H7 (cell line): ENCODE measurements at places on chromosomes 5 and 9.

DNA sequence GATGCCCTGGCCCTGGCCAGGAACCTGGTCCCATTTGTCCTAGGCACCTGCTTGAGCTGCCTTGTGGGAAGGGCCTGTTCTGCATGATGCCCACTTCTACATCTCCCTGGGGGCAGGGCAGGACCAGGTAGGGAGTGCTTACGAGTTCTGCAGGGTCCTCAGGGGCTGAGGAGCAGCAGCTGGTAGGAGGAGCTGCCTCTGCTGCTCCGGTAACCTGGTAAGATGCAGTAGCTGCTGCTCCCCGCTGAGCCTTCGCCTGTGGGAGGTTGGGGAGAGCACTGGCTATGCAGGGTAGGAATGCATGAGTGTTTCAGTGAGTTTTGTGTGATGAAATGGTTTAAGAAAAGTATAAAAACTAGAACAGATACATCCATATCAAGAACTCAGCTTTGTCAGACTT, 13.6 kb downstream of the LRRC8A start:
- peak; percentile 80 for DNase-seq

GRCh38 chr9:4196376-4196775, 103.5 kb downstream of the GLIS3 start:
- DNase-seq: no peak

- DNase-seq: no peak
Measured at GRCh38 chr5:116442095-116442534, 132.5 kb downstream of the SEMA6A start.

DNA sequence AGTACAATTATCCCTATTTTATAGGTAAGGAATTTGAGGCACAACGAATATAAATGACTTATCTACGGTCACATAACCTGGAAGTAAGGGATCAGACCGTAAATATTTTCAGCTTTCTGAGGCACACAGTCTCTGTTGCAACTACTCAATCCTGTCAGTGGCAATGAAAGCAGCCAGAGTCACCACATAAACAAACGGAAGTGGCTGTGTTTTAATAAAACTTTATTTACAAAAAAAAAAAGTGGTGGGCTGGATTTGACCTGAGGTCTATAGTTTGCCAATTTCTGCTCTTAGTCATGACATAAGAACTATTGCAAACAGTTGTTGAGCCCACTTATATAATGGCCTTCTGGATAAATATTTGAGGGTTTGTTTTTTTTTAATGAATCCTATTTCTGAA, 29.6 kb downstream of the ZNF366 start:
- no peak for DNase-seq

DNA sequence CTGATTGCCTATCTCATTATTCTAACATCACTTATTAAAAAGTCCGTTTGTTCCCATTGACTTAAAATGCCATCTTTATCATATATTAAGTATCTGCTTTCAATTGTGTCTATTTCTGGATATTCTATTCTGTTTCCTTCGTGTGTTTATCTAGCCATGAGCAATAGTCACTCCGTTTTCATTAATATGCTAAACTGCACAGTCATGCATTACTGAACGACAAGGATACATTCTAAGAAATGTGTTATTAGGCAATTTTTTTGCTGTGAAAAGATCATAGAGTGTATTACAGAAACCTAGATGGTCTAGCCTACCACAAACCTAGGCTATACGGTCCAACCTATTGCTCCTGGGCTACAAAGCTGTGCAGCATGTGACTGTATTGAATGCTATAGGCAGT, 482.9 kb downstream of the IRX1 start:
- DNase-seq: no peak

- DNase-seq: no peak
Measured at GRCh38 chr5:59722874-59723273, 170.7 kb downstream of the PDE4D start.

GRCh38 chr5:142186857-142187594, 78.4 kb downstream of the NDFIP1 start:
- DNase-seq: peak; percentile 55

- no peak for DNase-seq
Measured at GRCh38 chr9:15137658-15138356, 169.2 kb downstream of the TTC39B start.

DNA sequence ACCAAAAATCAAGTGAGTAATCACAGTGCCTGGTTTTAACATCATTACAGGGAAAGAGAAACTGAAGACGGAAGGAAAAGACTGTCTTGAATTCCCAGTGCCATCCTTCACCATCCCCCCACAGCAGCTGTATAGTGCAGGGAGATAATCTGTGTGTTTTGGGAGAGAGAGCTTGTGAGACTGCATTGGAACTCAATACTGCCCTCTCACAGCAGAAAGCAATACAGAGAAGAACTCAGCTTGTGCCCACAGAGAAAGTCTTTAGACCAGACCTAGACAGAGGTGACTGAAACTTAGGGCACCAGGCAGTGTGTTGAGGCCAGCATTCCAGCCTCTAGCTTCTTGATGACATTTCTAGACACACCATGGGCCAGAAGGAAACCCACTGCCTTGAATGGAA, 754.7 kb upstream of the CDH6 start:
- peak; percentile 1 for DNase-seq

DNA sequence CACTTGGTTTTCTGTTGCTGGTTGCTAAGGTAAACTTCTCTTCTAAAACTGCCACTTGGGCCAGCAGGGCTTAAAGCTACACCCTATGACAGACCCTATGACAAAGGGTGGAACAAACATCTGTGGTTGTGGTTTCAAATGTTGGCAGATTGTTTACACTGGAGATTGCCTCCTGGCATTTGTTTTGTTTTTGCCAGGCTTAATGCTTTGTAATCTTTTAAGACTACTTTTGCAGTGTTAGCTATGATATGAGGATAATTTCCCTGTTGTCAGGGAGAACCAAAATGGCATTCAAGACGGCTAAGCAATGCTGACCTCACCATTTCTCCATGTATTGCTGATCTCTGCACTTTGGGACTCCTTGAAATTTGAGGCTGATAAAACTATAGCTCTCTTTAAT, 50.3 kb downstream of the MAMDC2 start:
- no peak for DNase-seq

DNA sequence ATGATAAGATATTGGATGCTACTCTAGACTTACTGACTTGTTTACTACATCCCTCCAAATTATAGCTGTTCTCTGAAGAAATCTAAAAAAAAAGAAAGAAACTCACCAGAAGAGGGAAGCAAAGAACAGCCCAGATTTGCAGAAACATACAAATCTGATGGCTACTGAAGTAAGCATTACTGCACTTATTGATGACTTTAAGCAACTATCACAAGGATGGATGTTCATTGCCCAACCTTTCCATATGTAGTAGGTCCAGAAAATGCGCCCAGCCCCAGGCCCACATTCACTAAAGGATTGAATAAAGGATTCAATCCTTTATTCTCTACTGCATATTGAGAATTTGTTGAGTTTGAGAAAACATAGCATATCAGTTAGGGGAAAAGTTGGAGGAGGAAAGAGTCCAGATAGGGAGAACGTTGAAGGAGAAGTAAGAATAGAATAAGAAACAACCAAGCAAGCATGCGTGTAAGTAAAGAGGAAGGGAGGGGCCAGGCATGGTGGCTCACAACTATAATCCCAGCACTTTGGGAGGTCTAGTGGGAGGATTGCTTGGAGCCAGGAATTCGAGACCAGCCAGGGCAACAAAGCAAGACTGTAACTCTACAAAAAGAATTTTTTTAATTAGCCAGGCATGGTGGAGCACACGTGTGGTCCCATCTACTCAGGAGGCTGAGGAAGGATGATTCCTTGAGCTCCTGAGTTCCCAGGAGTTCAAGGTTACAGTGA, 33.8 kb upstream of the DTWD2 start:
- peak; percentile 32 for DNase-seq

GRCh38 chr9:127528422-127529251, 77.3 kb downstream of the LRSAM1 start:
- peak; percentile 88 for DNase-seq

DNA sequence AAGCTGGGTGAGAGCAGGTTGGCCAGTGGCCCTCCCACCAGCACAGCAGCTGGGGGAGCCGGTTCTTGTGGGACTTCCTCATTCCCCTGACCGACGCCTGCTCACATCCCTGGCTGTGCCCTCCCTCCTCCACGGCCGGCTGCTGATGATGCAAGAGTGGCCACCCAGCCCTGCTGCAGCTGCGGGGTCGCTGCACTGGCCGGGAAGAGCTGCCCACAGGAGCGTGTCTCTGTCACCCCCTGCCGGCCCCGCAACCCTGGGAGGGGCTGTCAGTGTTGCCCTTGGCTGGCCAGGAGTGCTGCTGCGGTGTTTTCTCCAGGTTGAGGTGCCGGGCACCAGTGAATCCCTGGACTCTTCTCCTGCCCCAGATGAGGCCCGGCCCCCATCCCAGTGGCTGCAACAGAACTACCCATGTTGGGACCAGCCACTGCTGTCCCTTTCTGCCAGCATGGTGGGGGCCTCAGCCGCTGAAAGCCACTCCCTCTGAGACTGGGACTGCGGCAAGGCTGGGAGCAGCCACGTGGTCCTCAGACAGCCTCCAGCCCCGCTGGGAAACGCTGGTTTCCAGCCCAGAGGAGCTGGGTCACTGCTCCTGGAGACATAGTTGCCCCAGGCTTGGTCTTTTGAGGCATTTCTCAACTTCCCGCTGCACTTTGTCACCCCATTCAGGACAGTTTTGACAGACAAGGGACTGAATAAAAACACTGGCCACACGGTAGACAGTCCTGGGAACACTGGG, 739 bp downstream of the CARD9 start:
- DNase-seq: peak; percentile 83

DNA sequence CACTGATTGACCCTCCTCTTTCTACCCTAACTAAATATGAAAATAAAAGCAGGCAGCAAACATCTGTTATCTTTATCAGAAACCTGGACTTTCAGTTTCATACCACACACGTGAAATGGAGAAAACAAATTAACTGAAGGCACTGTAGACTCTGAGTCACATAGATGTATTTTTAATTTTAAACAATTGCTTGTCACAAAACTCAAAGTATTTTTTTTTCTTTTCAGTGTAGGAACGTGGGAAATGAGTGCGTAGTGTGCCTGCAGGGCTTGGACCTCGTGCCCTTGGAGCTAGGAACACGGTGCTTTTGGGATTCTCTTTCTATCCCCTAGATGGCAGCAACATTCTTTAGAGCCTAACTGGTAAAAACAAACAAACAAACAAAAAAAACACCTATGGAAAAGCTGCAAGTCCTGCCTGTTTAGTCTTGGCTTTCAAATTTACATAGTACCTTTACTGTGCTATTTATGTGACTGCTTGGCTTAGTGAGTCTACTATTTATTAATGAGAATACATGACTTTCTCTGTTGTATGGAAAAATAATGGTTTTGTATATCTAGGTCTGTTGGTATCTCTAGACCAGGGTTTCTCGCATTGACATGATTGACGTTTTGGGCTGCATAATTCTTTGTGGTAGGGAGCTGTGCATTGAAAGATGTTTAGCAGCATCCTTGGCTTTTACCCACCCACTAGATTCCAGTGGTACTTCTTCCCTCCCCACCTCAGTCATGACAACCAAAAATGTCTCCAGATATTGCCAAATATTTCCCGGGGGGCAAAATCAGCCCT, 16.8 kb upstream of the ACTBL2 start:
- peak; percentile 39 for DNase-seq

DNA sequence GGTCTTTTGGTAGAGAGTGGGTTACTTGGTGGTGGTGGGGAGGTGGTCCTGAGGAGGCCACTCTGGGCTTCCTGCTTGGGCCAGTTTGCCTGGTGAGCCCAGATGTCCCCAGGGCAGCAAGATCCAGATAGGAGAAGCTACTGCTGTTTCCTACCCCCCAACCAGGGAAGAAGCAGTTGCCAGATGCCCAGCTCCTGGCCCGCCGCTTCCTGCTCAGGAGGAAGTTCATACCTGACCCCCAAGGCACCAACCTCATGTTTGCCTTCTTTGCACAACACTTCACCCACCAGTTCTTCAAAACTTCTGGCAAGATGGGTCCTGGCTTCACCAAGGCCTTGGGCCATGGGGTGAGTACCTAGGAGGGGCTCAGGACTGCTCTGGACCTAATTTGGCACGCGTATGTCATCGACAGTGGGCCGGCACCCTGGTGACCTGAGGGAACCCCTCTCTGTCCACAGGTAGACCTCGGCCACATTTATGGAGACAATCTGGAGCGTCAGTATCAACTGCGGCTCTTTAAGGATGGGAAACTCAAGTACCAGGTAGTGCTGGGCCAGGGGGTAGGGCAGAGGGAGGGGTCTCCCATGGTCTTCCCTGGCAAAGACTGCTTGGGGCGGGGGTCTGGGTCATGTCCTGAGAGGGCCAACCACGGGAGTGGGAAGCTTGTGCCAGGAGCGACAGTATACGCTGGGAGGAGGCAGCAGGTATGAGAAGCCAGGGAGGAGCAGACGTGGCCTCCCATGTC, 10.6 kb downstream of the PTGS1 start:
- DNase-seq: no peak

GRCh38 chr9:37761511-37761910, 7.9 kb downstream of the TRMT10B start:
- no peak for DNase-seq

GRCh38 chr5:120415985-120416384, 48.1 kb upstream of the PRR16 start:
- DNase-seq: no peak

DNA sequence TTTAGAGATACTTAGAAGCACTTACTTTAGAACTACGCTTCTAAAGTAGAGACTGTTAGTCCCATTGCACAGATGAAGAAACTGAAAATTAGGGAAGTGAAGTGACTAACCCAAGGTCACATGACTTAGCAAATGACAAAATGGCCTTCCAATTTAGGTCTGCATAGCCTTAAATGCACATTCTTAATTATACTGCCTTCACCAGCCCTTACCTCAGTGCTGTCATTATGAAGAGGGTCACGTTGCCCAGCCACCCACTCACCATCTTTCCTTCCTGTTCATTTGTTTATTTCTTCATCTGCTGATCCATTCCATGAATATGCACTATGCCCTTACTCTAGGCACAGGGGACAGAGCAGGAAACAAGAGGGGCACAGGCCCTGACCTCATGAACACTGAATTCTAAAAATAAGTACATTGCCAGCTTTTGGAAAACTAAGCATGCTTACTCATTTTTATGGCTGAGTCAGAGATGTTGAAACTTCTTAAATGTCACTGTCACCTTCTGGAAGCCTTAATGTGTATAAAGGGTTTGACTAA, 8.6 kb downstream of the HAVCR2 start:
- DNase-seq: no peak

- no peak for DNase-seq
Measured at GRCh38 chr5:137610598-137610997, 111.5 kb upstream of the SPOCK1 start.

- DNase-seq: no peak
Measured at GRCh38 chr9:21804331-21804730, 1.9 kb downstream of the MTAP start.

GRCh38 chr5:6774721-6775204, 61.5 kb downstream of the TENT4A start:
- peak; percentile 20 for DNase-seq

- no peak for DNase-seq
Measured at GRCh38 chr5:159021136-159021900, 78.4 kb downstream of the EBF1 start.

DNA sequence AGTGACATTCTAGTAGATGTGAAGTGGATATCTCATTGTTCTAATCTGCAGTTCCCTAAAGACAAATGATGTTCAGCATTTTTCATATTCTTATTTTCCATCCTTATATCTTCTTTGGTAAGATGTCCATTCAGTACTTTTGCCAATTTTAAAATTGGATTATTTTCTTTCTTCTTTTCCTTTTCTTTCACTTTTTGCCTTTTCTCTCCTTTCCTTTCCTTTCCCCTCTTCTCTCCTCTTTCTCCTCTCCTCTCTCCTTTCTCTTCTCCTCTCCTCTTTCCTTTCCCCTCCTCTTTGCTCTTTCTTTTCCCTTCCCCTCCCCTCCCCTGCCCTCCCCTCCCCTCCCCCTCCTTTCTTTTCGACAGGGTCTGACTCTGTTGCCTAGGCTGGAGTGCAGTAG, 10.1 kb downstream of the ZFYVE16 start:
- DNase-seq: no peak
